ENCODE measurements at places on chromosomes 6 and 20. TPM values are rescaled to one million over a fixed set of nuclear protein-coding genes. Genes with fewer than 3 reads are reported as not detected.

Gene HLA-DQB1
- polyA plus RNA-seq = 3.0 TPM

Gene ZC2HC1B
- not detected for polyA plus RNA-seq

Gene CST7
- not detected for polyA plus RNA-seq

Gene HLA-DRB5
- polyA plus RNA-seq = not detected

Gene MAP7
- polyA plus RNA-seq = 9.1 TPM

Gene COL21A1
- polyA plus RNA-seq = 0.02 TPM

Gene PDE10A
- not detected for polyA plus RNA-seq

Gene COX4I2
- not detected for polyA plus RNA-seq

Gene GFOD1
- 3.3 TPM for polyA plus RNA-seq

DNA sequence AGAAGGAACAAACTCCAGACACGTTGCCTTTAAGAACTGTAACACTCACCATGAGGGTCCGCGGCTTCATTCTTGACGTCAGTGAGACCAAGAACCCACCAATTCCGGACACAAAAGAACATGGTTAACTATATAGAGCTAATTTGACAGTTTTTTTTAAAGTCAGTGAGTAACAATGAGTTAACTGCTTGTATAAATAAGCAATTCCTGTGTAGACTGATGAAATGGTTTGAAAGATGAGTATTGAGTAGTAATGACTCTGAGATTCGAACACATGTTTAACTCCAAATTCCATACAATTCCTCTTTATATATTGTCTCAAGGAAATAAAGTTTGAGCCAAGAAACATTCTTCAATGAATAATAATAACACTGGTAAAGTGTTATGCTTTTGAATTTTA is 478.0 kb downstream of the MMUT start:
- DNase-seq = no peak

DNA sequence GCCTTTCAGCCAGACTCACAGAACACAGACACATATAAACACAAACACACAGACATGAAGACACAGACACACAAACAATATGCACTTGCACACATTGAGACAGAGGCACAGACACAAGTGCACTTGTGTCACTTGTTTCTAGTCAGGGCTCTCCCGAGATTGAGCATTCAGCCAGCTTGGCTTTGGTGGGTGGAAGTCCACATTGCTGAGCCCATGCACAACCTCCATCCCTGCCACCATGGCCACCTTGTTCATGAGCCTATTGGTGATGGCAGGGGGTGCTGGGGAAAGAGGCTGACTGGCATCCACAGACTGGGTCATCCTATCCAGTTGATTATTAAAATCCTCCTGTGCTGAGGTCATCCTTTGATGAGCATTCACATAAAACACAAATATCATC is 11.5 kb upstream of the CST7 start:
- DNase-seq = no peak

DNA sequence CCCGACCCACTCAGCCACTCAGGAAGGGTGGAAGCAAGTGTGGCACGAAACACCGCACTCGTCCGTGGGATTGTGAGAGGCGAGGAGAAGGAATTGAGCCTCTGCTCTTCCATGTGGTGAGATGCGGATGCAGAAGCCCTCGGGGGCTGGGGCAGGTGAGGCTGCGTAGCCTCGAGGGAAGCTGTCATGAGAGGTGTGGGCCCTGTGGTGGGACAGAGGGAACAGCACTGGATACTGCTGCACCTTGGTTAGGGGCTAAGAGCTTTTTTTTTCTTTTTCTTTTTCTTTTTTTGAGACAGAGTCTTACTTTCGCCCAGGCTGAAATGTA is 86.5 kb downstream of the PTPN1 start:
- DNase-seq = no peak

- peak; percentile 82 for DNase-seq
These were observed 56.2 kb upstream of the ARID1B start for GRCh38 chr6:156720691-156721685.

- DNase-seq = no peak
These were observed 5.8 kb upstream of the KIF3B start for GRCh38 chr20:32271620-32272019.

- DNase-seq = no peak
These were observed 71.9 kb upstream of the CNR1 start for GRCh38 chr6:88238065-88238464.

DNA sequence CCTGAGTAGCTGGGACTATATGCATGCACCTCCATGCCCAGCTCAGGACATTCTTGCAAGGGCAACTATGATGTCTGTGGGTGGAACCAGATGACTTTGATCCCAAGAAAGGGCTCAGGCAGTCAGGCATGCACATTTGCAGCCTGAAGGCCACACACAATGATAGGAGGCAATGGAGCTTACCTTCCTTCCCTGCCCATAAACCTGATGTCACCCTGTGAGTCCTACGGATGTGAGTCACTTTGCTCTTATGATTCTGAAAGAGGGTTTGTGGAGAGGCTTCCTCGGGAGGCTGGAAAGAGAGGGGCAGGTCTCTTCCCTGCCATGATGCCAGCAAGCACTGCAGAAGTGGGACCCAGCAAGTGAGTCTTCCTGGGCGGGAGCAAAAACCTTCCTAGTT is 202.4 kb downstream of the LY86 start:
- DNase-seq = peak; percentile 90

GRCh38 chr6:143079325-143079640 is 18.6 kb downstream of the AIG1 start:
- DNase-seq = no peak

DNA sequence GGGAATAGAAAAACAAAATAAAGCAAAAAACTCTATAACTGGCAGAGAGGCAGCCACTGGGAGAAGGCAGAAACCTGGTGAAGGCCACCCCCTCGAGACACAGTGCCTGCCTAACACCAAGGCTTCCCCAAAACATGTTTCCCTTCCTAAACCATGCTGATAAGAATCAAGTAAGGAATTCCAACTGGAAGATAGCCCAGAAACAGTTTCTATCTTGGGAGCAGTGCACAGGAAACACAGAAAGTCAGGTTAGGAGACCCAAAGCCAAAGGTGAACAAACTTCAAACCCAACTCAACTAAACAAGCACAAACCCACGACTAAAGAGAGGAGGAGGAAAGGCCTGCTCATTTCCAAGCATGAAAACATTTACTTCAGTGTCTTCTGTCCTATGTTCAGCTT is 433.7 kb upstream of the RGS17 start:
- no peak for DNase-seq

DNA sequence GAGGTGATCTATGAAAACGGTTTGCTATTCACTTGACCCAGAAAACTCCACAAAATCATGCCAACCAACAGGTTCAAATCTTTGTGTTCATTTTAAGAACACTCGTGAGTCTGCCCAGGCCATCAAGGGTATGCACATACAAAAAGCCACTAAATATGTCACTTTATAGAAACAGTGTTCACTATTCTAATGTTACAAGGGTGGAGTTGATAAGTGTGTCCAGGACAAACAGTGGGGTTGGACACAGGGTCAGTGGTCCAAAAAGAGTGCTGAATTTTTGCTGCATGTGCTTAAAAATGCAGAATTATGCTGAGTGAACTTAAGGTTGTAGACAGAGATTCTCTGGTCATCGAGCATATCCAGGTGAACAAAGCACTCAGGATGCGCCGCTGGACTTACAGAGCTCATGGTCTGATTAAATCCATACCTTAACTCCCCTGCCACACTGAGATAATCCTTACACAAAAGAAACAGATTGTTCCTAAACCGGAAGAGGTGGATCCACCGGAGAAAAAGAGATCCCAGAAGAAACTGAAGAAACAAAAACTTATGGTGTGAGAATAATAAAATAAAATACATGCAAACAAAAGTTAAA is 23.5 kb downstream of the KIAA0408 start:
- DNase-seq = no peak

DNA sequence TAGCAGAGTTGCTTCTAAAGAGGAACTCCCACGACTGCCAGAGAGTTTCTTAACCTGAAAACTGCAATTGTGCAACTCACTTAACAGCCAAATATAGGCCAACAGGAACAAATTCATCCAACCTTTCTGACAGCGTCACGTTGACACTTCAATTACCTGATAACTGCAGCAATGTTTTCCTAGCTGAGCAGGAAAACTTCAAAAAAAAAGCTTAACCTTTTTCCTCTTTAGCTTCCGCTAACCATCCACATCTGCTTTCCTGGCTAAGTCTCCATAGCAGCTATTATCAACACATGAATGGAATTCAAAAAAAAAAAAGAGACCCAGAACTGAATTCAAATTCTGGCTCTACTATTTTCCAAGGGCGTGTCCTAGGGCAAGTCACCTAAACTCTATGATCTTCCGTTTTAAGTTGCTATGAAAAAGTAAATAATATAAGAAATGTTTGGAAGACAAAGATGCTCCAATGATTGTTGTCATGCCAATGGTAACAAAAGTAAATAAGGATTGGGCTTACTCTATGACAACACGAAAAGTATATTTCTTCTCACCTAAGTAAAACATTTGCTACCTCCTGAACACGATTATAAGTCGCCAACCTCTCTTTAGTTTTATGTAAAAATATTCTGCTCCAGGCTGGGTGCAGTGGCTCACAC is 524.6 kb upstream of the JARID2 start:
- no peak for DNase-seq

DNA sequence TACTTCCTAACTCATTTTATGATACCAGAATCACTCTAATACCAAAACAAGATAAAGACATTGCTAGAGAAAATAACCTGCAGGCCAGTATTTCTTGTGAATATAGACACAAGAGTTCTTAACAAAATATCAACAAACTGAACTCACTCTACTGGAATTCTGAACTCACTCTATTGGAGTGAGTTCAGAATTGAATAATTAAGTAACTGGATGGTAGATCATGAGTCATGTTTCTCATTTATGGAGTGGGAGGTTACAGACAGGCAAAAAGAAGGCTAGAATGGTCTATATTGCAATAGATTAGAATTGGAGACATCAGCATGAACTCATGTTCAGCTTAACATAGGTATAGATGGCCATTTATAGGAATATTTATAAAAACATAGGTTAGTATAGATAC is 26.6 kb upstream of the C6orf58 start:
- peak; percentile 39 for DNase-seq

- no peak for DNase-seq
These were observed 26.6 kb downstream of the NSFL1C start for GRCh38 chr20:1440024-1440423.

DNA sequence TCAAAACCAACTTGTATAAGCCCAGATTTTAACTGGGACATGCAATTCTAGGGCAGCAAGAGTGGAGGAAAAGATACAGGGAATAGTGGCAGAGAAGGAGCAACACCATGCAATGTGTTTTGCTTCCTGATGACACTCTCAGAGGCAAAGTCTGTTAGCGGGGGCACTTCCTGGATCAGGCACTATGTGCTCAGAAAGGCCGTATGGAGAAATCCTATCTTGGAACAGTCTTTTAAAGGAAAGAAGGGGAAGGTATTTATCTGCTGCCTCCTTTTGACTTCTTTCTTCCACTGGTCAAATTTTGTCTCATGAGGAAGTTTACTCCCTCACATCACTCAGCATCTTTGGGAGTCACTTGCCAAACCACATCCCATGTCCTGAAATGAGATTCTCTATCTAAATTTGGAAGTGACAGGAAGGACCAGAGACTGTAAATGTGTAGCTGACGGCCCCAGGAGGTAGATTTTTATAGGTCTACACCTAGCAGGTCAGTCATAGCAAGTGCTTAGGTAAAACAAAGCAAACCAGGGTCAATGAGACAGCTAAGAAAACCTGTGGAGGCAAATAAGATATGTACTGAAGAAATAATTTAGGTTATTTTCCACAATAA is 91.7 kb upstream of the ELOVL5 start:
- no peak for DNase-seq

GRCh38 chr20:20851385-20851784 is 138.9 kb upstream of the RALGAPA2 start:
- no peak for DNase-seq

DNA sequence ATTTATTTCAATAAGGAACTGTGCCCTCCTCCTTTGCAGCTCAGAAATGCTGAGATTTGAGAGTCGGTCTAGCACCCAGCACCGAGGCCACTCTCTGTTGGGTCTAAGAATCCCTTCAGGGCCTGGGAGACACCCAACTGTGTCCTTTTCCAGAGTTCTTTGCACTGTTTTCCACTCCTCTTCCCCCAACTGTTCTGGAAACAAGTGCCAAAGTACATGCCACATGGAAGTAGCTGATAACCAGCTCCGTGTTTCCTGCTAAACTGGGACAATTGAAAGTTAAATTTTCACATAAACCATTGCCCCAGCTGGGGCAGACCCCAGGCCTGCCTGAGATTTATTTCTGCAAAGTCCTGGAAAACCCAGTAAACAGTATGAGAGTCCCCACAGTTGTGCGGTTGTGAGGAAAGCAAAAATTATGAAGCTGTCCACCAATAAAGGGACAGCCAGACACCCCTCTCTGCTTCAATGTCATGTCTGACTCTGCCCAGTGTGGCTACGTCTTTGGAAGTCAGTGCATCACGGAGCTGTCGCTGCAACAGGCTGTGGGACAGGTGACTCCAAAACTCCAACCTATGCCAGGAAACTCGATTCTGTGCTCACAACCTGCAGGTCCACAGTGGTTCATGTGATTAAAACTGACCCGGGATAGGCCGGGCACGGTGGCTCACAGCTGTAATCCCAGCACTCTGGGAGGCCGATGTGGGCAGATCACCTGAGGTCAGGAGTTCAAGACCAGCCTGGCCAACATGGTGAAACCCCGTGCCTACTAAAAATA is 178.0 kb upstream of the AFDN start:
- no peak for DNase-seq

DNA sequence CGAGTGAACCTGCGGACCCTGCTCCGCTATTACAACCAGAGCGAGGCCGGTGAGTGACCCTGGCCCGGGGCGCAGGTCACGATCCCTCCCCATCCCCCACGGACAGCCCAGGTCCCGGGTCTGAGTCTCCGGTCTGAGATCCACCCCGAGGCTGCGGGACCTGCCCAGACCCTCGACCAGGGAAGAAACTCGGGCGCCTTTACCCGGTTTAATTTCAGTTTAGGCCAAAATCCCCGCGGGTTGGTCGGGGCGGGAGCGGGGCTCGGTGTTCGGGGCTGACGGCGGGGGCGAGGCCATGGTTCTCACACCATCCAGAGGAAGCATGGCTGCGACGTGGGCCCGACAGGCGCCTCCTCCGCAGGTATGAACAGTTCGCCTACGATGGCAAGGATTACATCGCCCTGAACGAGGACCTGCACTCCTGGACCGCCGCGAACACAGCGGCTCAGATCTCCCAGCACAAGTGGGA is 46.9 kb upstream of the TRIM26 start:
- no peak for DNase-seq

GRCh38 chr20:61320691-61321425 is 68.8 kb downstream of the CDH4 start:
- DNase-seq = no peak

DNA sequence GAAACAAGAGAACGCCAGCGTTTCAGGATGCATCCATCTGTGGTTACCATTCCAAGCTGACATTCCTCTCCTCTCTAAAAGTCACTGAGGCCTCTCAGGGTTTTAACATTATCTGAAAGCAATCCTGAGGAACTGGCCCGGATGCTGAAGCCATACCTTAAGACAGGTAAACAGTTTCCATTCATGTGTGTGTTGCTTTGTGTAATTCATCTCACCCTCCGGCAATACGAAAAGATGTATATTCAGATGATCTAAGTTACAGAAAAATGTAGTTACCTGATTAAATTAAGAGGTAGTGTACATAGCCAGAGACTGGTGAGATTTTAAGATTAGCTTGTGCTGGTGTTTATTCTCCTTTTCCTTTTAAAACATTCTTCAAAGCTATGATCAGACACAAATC is 68.4 kb upstream of the BACH2 start:
- DNase-seq = peak; percentile 71

- DNase-seq = no peak
These were observed 10.5 kb upstream of the DSTN start for GRCh38 chr20:17559338-17559737.

GRCh38 chr6:64817525-64817924 is 889.5 kb downstream of the EYS start:
- no peak for DNase-seq
